ENCODE measurements at places on chromosomes 16 and 17.

DNA sequence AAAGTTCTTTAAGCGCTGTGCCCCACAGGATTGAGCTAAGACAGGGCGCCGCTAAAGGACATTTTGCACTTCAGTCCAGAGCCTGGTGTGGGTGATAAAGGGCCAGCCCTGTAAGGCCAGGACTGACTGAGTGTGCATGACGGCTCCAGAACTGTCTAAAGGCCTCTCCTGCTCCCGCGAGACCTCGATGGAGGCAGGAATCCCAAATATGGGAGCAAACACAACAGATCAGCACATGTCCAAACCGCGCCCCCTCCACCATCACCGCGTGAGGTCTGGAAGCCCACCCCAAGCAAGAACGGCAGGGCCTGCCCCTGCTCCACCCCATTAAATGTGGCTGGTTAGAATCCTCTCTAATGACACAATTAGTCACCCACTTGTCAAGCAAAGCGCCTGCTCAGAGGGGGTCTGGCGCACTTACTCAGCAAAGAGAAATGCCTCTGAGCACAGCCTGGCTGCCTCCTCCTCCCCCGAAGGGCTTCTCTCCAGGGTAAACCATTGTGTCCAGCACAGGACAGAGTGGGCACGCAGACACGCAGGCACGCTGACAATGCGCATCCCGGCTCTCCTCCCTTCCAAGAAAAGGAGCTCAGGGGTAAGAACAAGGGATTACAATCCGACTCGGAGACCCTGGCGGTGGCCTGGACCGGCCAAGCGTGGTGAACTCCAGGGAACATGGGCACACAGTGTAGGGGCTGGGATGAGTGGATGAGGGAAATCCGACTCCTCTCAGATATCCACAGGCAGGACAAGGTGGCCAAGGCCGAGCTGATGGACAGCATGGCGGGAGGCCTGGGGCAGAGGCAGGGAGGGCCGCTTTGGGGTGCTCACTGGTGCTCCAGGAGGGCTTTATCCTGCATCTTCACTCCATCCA, 1.5 kb downstream of the MXRA7 start:
- peak; percentile 74 for DNase-seq

- DNase-seq, result no peak
Measured at GRCh38 chr16:85552980-85553435, 60.1 kb upstream of the GSE1 start.

DNA sequence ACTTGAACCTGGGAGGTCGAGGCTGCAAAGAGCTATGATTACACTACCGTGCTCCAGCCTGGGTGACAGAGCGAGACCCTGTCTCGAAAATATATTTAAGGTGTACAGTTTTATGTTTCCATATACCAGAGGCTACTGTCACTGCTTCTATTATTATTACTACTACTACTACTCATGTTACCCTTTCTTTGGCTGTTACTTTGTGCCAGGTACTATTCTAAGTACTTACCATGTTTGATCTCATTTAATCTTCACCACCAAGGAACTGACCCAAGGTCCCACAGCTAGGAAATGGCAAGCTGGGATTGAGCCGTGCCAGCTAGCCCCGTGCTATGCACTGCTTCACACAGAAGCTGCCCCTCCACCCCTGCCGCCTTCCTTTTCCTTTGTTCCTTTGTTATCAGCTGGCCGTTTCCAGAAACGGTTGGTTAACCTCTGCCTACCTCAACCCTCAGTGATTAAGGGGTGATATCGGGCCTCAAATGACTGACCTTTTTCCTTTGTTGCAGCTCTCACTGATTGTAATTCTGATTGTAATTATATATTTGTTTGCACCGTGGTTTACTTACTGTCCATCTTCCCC, 78.4 kb downstream of the ABCC1 start:
- no peak for DNase-seq

GRCh38 chr16:53346-54236, at the start of the genes POLR3K and SNRNP25:
Gene POLR3K, minus strand, starts transcription at chr16:53608. Its CDS starts 22 bp downstream, at chr16:53586.
Gene SNRNP25, plus strand, starts transcription at chr16:53828. Its CDS starts 189 bp downstream, at chr16:54017.
- DNase-seq, result peak; percentile 98

- DNase-seq, result no peak
Measured at GRCh38 chr17:50020841-50021599, 26.0 kb upstream of the DLX3 start.

DNA sequence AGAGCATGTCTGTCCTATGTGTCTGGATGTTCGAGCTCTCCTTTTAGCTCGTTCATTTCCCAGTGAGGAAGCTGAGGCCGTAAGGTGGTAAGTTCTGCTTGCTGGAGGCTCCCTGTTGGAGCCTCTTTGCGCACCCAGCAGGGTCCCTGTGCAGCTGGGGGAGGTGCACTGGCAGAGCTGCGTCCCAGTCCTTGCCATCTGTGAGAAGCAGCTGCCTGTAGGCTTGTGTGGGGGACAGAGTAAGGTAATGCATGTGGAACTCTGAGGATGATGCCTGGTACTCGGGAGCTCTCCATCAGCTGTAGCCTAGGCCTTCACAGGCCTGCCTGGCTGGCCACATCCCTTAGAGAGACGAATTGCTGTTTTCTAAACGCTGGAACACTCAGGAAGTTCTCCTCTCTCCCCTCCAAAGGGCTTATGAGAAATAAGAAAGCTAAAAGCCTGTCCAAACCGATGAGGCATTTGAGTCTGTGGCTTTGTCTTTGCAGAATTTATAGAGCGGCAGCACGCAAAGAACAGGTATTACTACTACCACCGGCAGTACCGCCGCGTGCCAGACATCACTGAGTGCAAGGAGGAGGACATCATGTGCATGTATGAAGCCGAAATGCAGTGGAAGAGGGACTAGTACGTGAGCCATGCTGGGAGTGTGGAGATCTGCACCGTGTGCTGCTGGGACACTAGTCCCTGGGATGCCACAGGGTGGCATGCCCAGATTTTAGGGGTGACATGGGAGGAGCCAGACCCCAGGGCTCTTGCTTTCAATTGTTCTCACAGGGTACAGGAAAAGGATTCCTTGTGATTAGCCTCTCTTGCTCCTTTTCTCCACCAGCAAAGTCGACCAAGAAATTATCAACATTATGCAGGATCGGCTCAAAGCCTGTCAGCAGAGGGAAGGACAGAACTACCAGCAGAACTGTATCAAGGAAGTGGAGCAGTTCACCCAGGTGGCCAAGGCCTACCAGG, 1.6 kb downstream of the NDUFB10 start:
- DNase-seq, result no peak

- no peak for DNase-seq
Measured at GRCh38 chr17:80430446-80431245, 15.7 kb downstream of the ENDOV start.

DNA sequence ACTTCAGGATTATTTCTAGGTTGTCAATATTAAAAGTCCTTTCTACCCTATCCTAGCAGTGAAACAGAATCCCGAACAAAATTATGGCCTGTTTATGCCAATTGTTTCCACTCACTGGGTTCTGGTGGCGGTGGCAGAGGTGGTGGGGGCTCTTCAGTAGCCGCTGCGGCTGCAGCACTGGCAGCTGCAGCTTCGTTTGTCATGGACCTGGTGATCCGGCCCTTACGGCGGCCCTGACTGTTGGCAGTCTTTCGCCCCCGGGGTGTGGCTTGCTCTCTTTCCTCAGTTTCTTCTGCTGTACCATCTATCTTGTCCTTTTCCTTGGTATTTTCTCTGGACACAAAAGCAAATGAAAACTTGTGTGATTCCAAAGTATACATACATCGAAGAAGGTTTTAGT, 94.4 kb downstream of the NCOR1 start:
- DNase-seq, result no peak

DNA sequence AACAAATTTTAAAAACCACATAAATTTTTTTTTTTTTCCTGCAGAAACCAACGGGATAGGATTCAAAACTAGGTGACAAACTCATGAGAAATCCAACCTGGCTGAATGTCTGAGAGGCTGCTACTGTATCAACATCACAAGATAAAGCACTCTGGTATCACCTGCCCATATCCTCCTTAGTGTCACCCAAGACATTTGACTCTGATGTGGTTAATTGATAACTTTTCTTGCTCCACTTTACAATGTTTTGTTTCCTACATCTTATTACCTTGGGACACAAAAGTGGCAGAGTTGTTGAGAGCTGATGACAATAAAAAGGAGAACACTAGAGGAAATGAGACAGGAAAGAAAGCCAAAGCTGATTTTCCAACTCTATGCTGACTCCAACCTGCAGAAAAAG, 4.0 kb upstream of the FBXL20 start:
- DNase-seq, result no peak

GRCh38 chr17:33220036-33220435, 73.1 kb downstream of the ASIC2 start:
- peak; percentile 13 for DNase-seq

DNA sequence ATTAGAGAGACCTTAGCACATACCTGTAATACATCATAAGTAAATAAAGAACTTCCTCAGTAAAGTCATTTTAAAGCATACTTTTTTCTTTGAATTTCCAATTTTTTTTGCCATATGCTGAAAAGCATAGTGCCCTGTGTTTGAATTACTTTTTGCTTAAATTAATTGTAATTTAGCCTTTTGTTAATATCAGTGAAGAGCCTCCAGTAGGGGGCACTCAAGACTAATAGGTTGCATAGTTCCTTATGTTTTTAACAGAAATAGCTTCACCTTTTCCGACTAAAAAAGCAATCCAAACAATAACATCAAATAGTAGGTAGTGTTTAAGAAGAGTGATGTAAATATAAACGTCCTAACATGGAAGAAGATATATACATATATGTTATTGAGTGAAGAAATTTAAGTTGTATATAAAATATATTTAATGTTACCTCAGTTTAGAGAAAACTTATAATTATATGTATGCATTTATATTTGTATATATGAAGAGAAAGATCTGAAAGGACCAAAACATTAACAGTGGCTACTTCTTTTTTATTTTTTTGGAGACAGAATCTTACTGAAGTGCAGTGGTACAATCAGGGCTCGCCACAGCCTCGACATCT, 18.6 kb downstream of the RAD51C start:
- DNase-seq, result peak; percentile 32

- DNase-seq, result no peak
Measured at GRCh38 chr16:75526032-75526790, 9.7 kb downstream of the CHST5 start.

GRCh38 chr17:77214743-77215142, 74.0 kb downstream of the SEC14L1 start:
- DNase-seq, result no peak

DNA sequence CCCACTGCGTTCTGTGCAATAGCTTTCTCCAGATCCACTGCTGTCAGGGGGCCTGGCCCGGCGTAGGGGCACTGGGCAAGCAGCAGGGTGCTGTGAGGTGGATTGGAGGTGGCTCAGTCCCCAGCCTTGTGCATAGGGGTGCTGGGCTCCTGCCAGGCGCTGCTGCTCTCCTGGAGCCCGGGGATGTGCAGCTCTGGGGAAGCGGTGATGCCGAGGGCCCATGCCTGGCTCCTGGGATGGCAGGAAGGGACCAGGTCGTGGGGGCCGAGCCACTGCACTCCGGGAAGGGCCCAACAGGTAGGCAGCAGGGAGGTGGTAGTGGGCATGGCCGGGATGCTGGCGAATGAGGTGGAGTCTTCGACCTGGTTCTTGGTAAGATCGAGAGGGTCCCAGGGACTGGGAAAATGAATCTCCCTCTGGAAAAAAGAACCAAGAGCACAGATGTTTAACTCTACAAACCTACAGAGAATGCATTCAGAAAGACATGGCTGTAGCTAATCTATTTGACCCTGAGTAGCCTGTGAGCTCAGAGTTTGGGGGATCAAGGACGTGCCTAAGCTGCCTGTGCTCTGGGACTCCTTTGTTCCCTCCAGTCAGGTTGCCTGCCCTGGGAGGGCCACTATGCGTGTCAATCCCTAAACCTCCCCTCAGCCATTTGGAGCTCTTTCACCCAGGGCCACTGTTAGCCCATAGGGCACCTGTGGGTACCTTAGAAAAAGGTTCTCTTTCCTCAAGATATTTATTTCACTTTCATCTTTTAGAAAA, 6.6 kb upstream of the SUPT4H1 start:
- DNase-seq, result no peak

DNA sequence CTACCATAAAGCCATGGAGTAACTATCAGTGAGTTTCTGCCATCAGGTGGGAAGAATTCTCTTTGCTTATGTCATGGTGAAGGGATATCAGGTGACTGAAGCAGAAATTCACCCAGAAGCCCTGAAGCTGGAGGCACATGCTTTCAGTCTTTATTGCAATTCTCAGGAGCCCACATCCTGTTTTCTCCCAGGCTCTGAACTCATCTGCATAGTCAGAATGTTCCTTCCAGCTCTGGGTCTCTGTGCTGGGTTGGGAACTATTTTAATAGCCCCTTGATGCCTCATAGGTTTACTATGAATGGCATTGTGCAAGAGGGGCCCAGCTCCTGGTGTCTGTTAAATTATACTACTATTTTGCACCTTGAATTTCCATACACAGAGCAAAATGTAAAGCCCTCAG, 198.4 kb upstream of the SOX9 start:
- DNase-seq, result no peak

- no peak for DNase-seq
Measured at GRCh38 chr16:67457611-67458010, 23.3 kb downstream of the ATP6V0D1 start.

DNA sequence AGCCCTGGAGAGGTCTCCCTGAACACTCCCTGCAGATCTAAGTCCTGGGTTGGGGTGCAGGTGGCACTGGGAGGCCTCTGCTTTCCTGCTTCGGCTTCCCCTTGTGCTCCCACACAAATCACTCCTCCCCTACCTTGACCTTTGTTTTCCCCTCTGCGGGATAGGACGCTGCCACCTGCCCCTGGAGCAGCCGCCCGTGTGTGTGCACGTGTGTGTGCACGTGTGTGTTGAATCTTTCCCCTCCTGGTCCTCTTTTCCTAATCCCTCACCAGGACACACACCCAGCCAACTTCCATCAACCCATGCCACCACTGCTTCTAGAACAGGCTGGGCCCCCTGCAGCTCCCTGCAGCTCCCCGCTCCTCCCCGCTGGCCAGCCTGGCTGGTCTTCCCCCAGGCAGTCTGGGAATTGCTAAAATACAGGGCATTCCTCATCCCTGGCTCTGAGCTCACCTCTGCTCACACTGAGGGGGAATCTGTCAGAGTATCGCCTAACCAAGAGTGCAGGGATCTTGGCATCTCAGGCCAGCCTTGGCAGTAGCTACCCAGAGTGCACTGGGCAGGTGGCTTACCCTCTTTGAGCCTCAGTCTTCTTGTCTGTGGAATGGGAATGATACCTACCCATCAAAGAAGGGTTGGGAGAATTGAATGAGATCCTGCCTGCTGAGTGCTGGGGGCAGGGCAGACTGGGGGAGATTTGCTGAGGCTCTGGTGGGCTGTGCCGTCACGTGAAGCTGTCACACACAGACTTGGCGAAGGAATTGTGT, 198.5 kb downstream of the NTN1 start:
- DNase-seq, result no peak

- no peak for DNase-seq
Measured at GRCh38 chr17:74484066-74484465, 17.6 kb downstream of the CD300A start.

DNA sequence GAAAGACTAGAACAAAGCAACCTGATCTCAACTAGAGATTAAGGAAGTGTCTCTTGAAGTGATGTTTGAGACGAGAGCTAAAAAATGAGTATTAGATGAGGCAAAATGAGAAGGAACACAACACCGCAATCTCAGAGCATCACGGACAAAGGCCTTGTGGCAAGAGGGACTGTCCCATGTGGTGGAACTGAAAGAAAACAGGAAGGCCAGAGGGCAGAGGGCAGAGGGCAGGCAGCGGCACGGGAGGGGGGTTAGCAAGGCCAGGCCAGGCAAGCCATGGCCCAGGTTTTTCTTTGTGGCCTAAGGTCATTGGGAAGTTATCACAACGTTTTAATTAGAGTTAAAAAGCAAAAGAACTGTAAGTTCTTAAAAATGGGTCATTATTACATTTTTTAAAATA, 22.5 kb downstream of the RPA1 start:
- no peak for DNase-seq

Measured in fibroblast of the conjunctiva (primary cell).